Osteoblast (primary cell): ENCODE measurements at places on chromosomes 2 and 18. TPM values are rescaled to one million over a fixed set of nuclear protein-coding genes. Genes with fewer than 3 reads are reported as not detected.

Gene SLC11A1
- total RNA-seq = 0.29 and 0.36 TPM in 2 replicates

Gene TMEM163
- under 0.01 TPM in 1 of 2 replicates, not detected in the other for total RNA-seq

Gene ASXL3
- not detected in 2 replicates for total RNA-seq

Gene CTLA4
- under 0.01 TPM in 1 of 2 replicates, not detected in the other for total RNA-seq

Gene CABYR
- total RNA-seq = 3.8 and 4.0 TPM in 2 replicates

Gene AMER3
- not detected in 2 replicates for total RNA-seq

Gene BUB1
- total RNA-seq = 4.7 and 7.1 TPM in 2 replicates

Gene KCNJ3
- not detected in 2 replicates for total RNA-seq

Gene ALK
- under 0.01 and 0.29 TPM in 2 replicates for total RNA-seq

Gene OSBPL6
- 5.4 and 5.9 TPM in 2 replicates for total RNA-seq

Gene HAAO
- 0.72 and 1.8 TPM in 2 replicates for total RNA-seq

Gene GRB14
- 0.72 and 0.88 TPM in 2 replicates for total RNA-seq

Gene GPR39
- total RNA-seq = 3.6 and 4.4 TPM in 2 replicates

Gene HJURP
- 2.9 and 3.5 TPM in 2 replicates for total RNA-seq

Gene IMPA2
- total RNA-seq = 11.2 and 14.4 TPM in 2 replicates

Gene SPDYA
- 0.59 and 0.72 TPM in 2 replicates for total RNA-seq

Gene RBBP8
- 40.2 and 48.9 TPM in 2 replicates for total RNA-seq

Gene CNDP1
- not detected in 2 replicates for total RNA-seq

Gene NT5DC4
- not detected in 2 replicates for total RNA-seq

Gene MC2R
- total RNA-seq = not detected in 2 replicates

Gene OTOS
- not detected in 2 replicates for total RNA-seq

Gene ASTL
- not detected in 2 replicates for total RNA-seq

Gene UGT1A10
- total RNA-seq = not detected in 2 replicates

Gene DYSF
- 2.7 and 4.3 TPM in 2 replicates for total RNA-seq

Gene PRADC1
- 11.2 and 15.9 TPM in 2 replicates for total RNA-seq

Gene SLC39A10
- total RNA-seq = 31.8 and 38.0 TPM in 2 replicates

Gene CCDC74B
- 5.4 and 10.9 TPM in 2 replicates for total RNA-seq

Gene MYL1
- total RNA-seq = not detected in 2 replicates

Gene REG1B
- not detected in 2 replicates for total RNA-seq

Gene IGFBP5
- 12.3 and 29.5 TPM in 2 replicates for total RNA-seq

Gene NCKAP5
- total RNA-seq = 1.8 TPM in 2 replicates

Gene DAPL1
- 0.29 TPM in 1 of 2 replicates, not detected in the other for total RNA-seq

Gene SIX3
- not detected in 2 replicates for total RNA-seq

Gene TCF23
- total RNA-seq = not detected in 2 replicates

Gene FHL2
- total RNA-seq = 566 and 568 TPM in 2 replicates

Gene ZNF236
- 11.6 and 14.7 TPM in 2 replicates for total RNA-seq

Gene IL36G
- total RNA-seq = not detected in 2 replicates

Gene ACOXL
- not detected in 2 replicates for total RNA-seq

Gene ZNF638
- 148 and 152 TPM in 2 replicates for total RNA-seq

Gene DYNAP
- total RNA-seq = not detected in 2 replicates

Gene AKAIN1
- total RNA-seq = not detected in 2 replicates

Gene NTSR2
- not detected in 2 replicates for total RNA-seq

Gene CPLX4
- total RNA-seq = not detected in 2 replicates

Gene TSPYL6
- total RNA-seq = not detected in 2 replicates

Gene MOB4
- total RNA-seq = 26.4 and 33.3 TPM in 2 replicates

Gene LHCGR
- not detected in 2 replicates for total RNA-seq

Gene KRTCAP3
- under 0.01 and 0.72 TPM in 2 replicates for total RNA-seq

Gene CLHC1
- 13.6 and 14.5 TPM in 2 replicates for total RNA-seq

Gene GKN1
- total RNA-seq = 0.29 TPM in 1 of 2 replicates, not detected in the other

Gene REG3G
- total RNA-seq = not detected in 2 replicates
